ENCODE measurements at places on chromosomes 1 and 21.

- DNase-seq = peak; percentile 55
Measured at GRCh38 chr1:36148821-36149236, 457 bp downstream of the TRAPPC3 start.

DNA sequence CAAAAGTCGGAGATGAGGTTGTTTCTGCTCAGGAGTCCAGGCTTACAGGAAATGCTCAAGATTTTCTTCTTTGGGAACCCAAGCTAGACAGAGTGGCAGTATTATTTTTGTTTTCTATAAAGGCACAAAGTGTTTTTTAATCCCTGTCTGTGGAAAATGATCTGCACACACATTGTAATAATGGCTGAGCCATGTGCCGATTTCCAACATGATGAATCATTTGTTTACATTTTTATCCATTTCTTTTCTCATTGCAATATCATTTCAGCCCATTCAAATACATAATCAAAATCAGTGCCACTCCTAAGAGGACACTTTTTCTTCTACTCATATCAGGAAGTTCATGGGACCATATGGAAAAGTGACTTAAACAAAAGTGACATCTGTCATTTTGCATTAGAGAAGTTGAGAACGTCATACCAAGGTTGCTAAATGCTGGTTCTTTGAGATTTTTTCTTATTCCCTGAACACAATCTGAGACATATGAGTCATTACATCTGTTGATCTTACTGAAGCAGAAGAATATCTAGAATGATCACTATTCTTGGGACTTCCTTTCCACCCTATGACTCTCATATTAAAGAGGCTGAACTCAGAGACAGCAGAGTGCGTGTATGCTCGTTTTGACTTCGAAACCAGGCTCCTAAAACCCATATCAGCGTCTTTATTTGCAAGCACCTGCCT is 44.9 kb downstream of the ACTA1 start:
- DNase-seq = no peak

DNA sequence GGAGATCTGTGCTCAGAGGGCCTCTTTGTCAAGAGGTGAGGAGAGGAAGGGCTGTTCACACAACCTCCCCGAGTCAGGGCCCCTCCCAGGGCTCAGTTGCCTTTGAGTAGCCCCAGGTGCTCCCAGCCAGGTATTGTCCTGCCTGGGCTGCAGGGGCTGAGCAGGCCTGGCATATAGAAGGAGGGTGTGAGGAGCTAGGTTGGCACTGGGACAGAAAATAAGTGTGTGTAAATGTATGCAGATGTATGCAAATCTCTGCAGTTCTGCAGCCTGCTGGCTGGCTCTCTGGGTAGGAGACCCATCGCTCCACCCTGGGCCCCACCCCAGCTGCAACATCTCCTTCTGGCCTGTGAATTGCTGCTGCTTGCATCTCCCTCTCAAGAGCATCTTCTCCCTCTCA is 52.4 kb downstream of the NAV1 start:
- no peak for DNase-seq

DNA sequence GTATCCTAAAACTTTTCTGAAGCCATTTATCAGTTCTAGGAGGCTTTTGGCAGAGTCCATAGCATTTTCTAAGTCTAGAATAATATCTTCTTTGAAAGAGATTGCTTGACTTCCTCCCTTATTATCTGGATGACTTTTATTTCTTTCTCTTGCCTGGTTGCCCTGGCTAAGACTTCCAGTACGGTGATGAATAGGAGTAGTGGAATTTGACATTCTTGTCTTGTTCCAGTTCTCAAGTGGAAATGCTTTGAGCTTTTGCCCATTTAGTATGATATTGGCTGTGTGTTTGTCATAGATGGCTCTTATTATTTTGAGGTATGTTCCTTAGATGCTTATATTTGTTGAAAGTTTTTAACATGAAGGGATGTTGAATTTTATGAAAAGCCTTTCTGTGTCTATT is 1647.9 kb downstream of the PLA2G4A start:
- no peak for DNase-seq

DNA sequence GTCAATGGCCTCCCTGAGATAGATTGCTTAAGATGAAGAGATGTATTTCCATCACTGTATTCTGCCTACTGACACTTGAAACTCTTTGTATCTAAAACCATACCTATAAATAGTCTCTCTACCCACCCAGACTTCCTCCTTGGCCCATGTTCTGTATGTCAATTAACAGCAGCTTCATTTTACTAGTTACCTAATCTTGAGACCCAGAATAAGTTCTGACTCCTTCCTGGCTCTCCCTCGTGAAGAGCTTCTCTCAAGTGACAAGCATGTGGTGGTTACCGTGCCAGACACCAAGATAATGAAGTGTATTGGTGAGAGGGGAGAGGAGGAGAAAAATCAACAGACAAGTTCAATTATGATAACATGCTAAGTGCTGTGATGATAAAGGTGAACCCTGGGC is 128.8 kb upstream of the RAVER2 start:
- no peak for DNase-seq

All from midbrain (tissue), 1 donor.